ENCODE measurements at places on chromosomes 13 and 19.

- peak; percentile 84 for DNase-seq
These were observed at the start of gene ATP5F1D for GRCh38 chr19:1241417-1242095. TSS of gene ATP5F1D (plus strand) at chr19:1241751. CDS start at chr19:1241851, 100 bp downstream.

- peak; percentile 97 for DNase-seq
These were observed at the start of gene GADD45B for GRCh38 chr19:2475702-2476450. TSS of gene GADD45B (plus strand) at chr19:2476127. CDS start at chr19:2476359, 232 bp downstream.

GRCh38 chr13:82961757-82962156, 920.5 kb downstream of the SLITRK1 start:
- no peak for DNase-seq

DNA sequence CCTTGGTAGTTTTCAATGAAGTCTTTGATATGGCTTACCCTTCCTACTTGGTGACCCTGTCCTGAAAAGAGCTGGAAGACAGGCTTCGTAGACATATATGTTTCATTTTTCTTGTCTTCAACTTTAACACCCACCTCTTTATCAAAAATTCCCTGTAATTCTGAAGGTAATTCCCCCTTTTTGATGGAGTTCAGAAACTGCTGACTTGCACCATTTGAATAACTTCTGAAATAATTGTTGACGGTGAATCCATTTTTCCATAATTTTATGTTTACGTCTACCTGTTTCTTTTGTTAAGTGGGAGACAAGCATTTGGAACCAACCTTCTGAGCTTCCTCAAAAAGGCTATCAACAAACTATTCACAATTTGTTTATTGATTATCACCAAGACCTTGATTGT, 14.6 kb upstream of the ZNF177 start:
- no peak for DNase-seq

DNA sequence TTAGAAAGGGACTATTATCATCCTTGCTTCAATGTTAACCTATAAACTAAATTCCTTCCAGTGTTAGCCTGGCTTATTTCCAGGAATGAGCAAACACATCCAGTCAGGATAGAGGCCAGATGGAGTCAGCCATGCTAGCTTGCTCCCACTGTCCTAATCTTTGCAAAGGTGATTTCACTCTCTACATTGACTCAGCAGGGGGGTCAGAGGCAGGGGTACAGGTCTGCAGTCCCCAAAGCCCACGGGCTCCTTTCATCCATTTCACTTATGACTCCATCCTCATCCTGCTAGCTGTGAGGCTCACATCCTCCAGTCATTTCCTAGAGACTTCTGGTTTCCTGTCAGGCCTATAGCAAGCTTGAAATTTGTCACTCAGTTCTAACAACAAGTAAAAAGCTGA, 63.4 kb upstream of the CEACAM8 start:
- no peak for DNase-seq

DNA sequence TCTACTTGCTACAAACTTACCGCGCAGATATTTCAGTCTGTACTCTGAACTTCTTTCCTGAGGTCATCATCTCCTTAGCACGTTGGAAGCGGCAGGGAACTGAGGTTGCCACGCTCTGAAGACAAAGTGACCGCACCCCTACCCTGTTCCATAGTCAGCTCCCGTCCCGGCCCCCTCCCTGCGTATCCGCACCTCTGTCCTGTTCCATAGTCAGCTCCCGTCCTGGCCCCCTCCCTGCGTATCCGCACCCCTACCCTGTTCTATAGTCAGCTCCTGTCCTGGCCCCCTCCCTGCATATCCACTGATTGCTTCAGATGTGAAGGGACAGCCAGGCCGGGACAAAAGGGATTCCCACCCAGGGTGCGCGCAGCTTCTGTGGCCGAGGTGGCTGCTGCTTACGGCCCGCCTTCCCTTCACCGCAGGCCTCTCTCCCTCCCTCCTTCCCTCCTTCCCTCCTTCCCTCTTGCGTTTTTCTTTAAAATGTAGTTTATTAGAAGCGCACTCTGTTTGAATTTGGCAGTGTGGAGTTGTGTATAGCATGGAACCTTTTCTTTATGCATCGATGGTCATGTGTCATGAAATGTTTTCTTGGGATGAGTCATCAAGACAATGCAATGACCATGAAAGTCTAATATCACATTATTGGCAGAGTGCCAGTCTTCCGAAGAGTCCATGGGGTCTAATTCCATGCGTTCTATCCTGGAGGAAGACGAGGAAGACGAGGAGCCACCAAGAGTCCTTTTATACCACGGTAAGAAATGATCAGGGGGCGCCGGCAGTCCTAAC, 21.9 kb upstream of the NDUFS7 start:
- DNase-seq, result no peak

- DNase-seq, result no peak
These were observed 34.9 kb downstream of the TNFSF13B start for GRCh38 chr13:108304170-108305016.

GRCh38 chr19:32138416-32138815, 207.0 kb upstream of the ZNF507 start:
- no peak for DNase-seq

DNA sequence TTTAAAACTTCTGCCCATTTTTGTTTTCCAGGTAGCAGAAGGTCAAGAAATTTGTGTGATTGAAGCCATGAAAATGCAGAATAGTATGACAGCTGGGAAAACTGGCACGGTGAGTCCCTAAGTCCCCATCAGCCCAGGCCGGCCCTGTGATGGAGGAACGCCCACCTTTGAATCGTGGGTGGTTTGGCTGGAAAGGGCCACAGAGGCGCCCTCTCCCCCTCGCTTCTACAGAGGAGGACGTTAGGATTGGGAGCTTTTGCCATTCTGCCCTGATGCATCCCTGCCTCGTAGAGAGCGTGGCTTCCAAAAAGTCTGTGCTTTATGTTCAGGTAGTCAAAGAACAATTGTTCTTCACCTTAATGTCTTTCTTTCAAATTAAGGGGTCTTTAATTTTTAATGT, 60.9 kb downstream of the GGACT start:
- DNase-seq, result no peak

DNA sequence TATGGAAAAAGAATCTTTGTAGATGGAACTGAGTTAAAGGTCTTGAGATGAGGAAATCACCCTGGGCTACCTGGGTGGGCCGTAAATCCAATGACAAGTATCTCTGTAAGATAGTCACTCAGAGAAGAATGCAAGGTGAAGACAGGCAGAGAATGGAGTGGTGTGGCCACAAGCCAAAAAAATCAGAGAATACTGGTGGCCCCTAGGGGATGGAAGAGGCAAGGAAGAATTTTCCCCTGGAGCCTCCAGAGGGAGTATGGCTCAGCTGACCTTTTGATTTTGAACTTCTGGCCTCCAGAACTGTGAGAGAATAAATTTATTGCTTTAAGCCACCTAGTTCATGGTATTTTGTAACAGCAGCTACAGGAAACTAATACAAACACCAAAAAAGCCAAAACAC, 32.7 kb upstream of the CSNK1A1L start:
- DNase-seq, result no peak

- no peak for DNase-seq
These were observed 6.9 kb upstream of the CBY2 start for GRCh38 chr13:45695198-45695730.

DNA sequence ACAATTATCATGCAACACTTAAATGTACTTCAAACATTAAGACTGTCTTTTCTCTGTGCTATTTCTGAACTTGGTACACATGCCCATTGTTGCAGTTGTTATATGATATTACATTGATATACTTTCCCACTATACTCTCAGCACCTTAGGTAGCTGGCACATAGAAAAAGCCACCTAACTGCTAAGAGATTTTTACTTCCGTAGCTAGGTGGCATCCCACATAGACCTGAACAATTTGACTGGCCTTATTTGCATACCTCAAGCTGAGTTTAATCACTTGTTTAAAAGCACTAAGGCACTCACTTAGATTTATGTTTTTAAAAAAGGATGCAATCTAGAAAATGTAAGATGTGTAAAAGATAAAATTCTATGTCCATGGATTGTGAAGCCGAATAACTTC, 194.2 kb downstream of the POU4F1 start:
- DNase-seq, result no peak

- DNase-seq, result no peak
These were observed 24.1 kb downstream of the PBX4 start for GRCh38 chr19:19594381-19594780.

GRCh38 chr13:73119612-73120011, 60.8 kb downstream of the KLF5 start:
- no peak for DNase-seq

DNA sequence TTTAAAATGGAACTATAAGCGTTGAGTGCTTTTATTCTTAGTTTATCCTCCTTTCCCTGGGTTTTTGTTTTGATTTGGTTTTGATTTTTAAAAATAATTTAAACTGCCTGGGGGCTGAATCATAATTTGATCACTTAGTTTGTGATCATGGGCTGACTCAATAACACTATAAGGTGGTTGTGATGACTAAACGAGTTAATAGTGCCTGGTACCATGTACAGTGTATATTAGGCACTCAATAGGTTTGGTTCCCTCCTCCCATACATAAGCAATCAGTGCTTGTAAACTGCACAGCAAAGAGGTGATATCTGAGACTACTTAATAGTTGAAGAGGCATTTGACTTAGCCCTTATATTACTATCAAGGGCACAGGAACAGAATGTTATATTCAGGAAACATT, 200.9 kb upstream of the RFC3 start:
- no peak for DNase-seq

GRCh38 chr13:27347211-27347772, 76.7 kb downstream of the RASL11A start:
- DNase-seq, result no peak

DNA sequence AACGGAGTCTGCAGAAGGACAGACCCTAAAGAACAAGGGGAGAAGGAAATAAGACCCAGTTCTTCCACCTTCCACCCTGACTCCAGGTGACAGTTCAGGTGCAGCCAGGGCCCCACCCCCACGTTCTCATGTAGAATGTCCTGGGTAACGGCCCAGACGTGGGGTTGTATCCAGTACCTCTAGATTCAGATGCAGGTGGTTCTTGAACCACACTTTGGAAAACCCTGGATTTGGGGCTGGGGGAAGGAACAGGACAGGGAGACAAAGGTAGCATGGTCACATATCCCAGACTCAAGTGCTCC, 2.2 kb downstream of the DMPK start:
- DNase-seq, result no peak

GRCh38 chr13:67146523-67147130, 83.5 kb downstream of the PCDH9 start:
- DNase-seq, result no peak

- no peak for DNase-seq
These were observed 505 bp downstream of the PAF1 start for GRCh38 chr19:39390451-39390750.

GRCh38 chr13:62721893-62722292, 1306.2 kb upstream of the PCDH20 start:
- DNase-seq, result no peak

DNA sequence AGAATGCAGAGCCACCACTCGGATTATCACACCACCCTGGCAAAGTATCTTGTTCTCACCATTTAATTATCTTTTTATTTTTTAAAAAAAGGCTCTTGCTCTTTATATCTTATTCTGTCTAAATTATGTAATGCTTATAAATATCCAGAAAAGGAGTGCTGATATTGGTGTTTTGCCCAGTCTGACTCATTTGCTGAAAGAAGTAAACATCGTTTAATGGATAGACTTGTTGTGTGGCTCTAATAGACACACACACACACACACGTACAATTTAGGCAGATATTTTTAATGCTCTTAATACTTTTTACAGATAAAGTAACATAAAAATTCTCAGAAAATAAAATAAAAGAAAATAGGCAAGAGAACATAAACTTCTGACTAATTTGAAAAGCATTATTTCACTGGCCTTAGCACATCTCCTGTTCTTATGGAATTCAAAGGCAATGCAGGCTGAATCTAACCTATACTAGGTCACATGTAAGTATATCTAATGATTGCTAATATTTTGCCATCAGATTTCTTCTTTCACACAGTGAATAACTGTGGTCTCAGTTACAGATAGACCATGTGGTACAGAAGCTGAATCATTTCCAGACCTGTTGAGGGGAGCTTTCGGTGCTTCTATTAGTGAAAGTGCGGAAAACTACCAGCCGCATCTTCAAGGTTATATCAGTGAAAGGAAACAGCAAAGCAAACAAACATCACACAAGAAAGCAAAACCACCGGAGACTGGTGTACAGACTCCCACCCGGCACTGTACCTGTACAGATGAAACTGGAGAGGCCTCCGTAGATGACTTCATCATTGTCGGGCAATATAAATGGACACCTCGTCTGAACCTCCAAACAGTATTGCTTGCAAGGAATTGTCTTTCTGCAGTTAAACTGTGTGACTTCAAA, 642.1 kb upstream of the ARGLU1 start:
- no peak for DNase-seq

DNA sequence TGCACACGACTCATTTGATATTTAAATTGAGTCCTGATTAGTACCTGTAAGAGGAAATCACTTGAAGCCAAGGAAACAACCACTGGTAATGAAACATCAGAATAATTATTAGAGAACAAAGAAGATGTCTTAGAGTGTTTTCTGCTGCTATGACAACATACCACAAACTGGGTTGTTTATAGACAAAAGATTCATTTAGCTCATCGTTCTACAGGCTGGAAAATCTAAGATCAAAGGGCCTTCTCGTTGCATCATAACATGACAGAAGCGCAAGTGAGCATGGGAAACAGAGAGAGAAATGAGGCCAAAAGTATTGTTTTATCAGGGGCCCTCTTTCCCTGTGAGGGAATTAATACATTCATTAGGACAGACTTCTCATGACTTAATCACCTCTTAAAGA, 1024.0 kb upstream of the PCDH9 start:
- DNase-seq, result no peak

DNA sequence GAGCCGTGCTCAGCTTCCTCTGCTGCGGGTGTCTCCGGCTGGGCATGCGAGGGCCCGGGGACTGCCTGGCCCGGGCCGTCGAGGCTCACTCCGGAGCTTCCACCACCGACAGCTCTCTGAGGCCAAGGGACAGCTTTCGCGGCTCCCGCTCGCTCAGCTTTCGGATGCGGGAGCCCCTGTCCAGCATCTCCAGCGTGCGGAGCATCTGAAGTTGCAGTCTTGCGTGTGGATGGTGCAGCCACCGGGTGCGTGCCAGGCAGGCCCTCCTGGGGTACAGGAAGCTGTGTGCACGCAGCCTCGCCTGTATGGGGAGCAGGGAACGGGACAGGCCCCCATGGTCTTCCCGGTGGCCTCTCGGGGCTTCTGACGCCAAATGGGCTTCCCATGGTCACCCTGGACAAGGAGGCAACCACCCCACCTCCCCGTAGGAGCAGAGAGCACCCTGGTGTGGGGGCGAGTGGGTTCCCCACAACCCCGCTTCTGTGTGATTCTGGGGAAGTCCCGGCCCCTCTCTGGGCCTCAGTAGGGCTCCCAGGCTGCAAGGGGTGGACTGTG, 1.2 kb downstream of the S1PR4 start:
- DNase-seq, result no peak

GRCh38 chr19:45346449-45346848, 5.9 kb downstream of the KLC3 start:
- DNase-seq, result no peak

DNA sequence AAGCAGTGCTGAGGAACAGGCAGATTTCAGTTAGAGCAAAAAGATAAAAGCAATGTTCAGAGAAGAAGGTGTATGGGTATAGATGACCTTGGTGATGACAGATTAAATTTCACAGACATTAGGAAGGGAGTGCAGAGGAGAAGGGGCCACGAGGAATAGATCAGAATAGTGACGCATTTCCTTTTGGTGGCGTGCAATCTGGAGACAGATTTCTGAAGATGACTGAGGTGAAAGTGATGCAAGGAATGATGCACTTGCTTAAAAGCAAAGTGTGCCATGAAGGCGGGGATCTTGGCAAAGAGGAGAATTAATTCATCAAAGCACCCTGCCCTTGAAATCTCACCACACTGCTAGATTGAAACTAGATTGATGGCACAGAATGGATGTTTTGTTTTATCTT, 202.4 kb downstream of the ITGBL1 start:
- DNase-seq, result no peak

Measured in stimulated activated CD8-positive, alpha-beta memory T cell treated with anti-CD3 and anti-CD28 coated beads, Interleukin-7, amount 100 ng/mL, for 1 hour (primary cell).